ENCODE measurements at places on chromosomes 3 and 15. TPM values are rescaled to one million over a fixed set of nuclear protein-coding genes. Genes with fewer than 3 reads are reported as not detected.

- H3K4me1 ChIP-seq: no peaks in the 10 kb centered on the region
- H3K4me3 ChIP-seq: no peak overlapping the region
- no peaks in the 10 kb centered on the region for H3K36me3 ChIP-seq
- no peak overlapping the region for H3K27ac ChIP-seq
These were observed 208.5 kb upstream of the MRPL3 start for GRCh38 chr3:131711114-131711768.

- H3K4me3 ChIP-seq: no peak overlapping the region
- H3K4me1 ChIP-seq: no peaks in the 10 kb centered on the region
- no peaks in the 10 kb centered on the region for H3K36me3 ChIP-seq
- H3K27ac ChIP-seq: no peak overlapping the region
- no peaks in the 10 kb centered on the region for H3K27me3 ChIP-seq
These were observed 30.6 kb downstream of the CCDC14 start for GRCh38 chr3:123930445-123930844.

DNA sequence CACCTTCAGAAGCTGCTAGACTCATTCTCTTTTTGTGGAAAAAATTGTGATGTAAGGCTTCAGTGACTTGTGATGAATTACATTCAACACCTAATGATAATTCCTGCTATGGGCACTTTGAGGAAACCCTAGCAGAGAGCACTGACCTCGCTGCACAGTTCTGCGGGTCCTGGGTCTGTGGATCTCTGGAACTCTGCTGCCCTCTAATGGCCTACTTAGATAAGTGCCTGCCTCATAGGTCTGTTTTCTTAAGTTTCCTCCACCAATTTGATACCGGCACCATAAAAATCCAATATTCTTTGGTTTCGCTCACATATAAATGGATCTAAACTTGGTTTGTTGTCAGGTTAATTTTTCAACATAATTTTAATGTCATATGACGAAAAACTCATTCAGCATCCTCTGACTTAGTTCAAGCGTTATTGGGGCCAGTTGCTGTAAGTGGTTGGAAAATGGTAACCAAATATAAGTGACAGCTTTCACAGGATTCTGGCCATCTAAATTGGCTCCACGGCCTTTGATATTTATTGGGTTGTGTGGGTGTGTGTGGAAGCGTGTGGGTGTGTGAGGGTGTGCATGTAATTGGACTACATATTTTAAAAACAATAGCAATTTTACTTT is 10.4 kb downstream of the SLITRK3 start:
- no peak overlapping the region for H3K4me3 ChIP-seq
- H3K27me3 ChIP-seq: no peaks in the 10 kb centered on the region
- no peaks in the 10 kb centered on the region for H3K4me1 ChIP-seq
- DNase-seq: no peak
- H3K36me3 ChIP-seq: no peaks in the 10 kb centered on the region
- no peak overlapping the region for H3K27ac ChIP-seq

GRCh38 chr15:56180851-56181250 is 62.8 kb downstream of the RFX7 start:
- no peaks in the 10 kb centered on the region for H3K27me3 ChIP-seq
- no peak overlapping the region for H3K27ac ChIP-seq
- no peak for DNase-seq
- H3K4me1 ChIP-seq: no peaks in the 10 kb centered on the region
- no peaks in the 10 kb centered on the region for H3K36me3 ChIP-seq

- H3K4me3 ChIP-seq: no peak overlapping the region
- H3K36me3 ChIP-seq: no peaks in the 10 kb centered on the region
- H3K4me1 ChIP-seq: peaks cover 17% of the 10 kb centered on the region
- DNase-seq: no peak
- no peaks in the 10 kb centered on the region for H3K27me3 ChIP-seq
These were observed 129.4 kb downstream of the LPP start for GRCh38 chr3:188283347-188283746.

SENP5 gene
- total RNA-seq: 24.6 TPM

COL6A5 gene
- 0.07 TPM for total RNA-seq

DNA sequence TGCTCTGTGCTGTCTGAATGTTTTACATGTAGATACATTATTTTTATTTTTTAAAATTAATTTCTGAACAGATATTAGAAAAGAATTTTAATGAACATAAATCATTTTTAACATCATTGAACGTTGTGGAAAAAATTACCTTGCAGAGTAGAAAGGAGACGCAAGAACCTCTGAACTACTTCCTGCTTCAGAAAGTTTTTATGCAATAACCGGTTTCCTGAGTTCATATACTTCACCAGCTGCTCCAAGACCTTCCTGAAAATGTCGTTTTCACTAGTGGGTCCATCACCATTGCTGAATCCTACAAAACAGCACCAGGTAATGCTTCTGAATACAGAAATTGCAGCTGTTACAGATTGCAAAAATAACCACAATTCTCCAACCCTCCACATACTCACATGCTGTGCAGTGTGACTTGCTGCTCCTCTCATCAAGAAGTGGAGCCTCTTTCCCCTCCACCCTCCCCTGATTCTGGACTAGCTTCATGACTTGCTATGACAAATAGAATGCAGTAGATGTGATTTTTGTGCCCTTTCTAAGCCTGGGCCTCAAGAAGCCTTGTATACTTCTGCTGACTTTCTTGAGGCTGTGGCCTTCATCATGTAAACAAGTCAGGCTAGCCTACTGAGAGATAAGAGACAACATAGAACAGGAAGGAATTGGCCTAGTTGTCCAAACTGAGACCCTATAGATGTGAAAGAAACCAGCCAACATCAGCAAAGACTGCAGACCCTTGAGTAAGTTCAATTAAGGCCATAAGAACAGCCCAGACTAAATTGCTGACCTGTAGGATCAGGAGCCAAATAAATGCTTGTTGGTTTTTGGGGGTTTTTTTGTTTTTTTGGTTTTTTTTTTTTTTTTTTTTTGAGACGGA is 80.4 kb downstream of the TRANK1 start:
- no peak overlapping the region for H3K4me3 ChIP-seq
- peaks cover 1% of the 10 kb centered on the region for H3K4me1 ChIP-seq
- no peak for DNase-seq
- H3K27me3 ChIP-seq: no peaks in the 10 kb centered on the region

DNA sequence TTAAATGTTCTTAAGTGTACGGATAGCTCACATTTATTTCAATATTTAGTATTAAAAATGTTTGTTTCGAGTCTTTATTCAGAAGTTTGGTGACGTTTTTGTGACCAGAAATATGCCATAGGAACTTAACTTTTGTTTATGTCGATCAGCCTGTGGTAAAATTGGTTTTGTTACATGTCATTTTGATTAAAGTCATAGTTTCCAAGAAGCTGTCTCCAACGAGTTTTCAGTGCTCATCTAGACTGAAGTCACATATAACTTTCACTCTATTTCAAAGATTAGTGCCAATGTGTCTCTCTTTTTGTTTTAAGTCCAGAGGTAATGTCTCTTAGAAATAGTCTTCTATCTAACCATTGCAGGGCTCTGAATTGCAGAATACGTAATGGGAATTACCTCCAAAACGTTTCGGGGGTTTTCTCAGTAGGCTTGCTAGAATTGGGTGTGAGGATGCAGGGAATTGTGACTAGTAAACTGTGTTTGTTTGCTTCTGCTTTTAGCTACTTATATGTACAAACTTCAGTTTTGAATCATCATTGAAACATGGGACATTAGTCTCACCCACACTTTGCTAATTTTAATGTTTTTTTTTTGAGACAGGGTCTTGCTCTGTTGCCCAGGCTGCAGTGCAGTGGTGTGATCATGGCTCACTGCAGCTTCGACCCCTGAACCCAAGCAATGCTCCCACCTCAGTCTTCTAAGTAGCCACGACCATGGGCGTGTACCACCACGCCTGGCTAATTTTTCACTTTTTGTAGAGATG is 3.0 kb downstream of the BUB1B start:
- H3K27ac ChIP-seq: no peak overlapping the region
- H3K4me1 ChIP-seq: peaks cover 5% of the 10 kb centered on the region
- H3K36me3 ChIP-seq: no peaks in the 10 kb centered on the region
- no peak for DNase-seq
- no peaks in the 10 kb centered on the region for H3K27me3 ChIP-seq

CACNA1D gene
- total RNA-seq: 7.5 TPM

DNA sequence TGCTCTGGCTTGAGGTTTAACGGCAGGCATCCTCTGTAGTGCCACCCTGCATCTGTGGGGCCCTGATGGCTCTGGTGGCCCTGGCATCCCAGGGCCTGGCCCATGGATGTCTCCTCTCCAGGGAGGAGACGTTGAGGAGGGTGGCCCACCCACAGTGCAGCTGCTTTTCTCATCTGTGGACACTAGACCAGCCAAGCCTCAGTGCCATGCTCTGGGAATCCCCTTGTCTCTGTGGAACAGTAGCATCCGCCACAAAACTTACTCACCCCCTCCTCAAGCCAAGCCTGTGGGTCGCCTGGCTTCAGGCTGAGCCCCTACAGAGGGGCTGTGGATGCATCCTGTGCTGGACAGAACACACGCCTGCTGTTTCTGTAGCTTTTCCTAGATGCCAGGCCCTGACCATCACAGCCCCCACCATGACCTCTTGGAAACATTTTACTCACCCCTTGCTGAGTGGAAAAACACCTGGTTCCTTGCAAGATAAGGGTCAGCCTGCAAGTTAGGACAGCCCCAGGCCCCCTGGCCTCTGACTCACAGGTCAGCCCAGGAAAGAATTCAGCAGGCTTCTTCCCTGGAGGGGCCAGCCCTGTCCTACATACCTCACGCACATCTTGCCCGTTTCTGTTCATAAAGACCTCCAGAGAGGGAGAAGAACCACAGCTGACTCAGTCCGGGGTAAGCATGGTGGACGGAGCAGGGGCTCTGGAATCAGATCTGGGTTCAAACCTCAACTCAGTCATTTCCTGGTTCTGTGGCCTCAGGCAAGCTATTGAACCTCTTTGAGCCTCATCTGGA is 19.0 kb downstream of the PAK6 start:
- H3K27me3 ChIP-seq: no peaks in the 10 kb centered on the region
- DNase-seq: no peak
- no peak overlapping the region for H3K4me3 ChIP-seq

GRCh38 chr3:137222736-137223225 is 265.0 kb downstream of the IL20RB start:
- no peaks in the 10 kb centered on the region for H3K4me1 ChIP-seq
- no peak for DNase-seq
- H3K36me3 ChIP-seq: no peaks in the 10 kb centered on the region
- H3K27me3 ChIP-seq: no peaks in the 10 kb centered on the region
- H3K4me3 ChIP-seq: no peak overlapping the region
- no peak overlapping the region for H3K27ac ChIP-seq

DNA sequence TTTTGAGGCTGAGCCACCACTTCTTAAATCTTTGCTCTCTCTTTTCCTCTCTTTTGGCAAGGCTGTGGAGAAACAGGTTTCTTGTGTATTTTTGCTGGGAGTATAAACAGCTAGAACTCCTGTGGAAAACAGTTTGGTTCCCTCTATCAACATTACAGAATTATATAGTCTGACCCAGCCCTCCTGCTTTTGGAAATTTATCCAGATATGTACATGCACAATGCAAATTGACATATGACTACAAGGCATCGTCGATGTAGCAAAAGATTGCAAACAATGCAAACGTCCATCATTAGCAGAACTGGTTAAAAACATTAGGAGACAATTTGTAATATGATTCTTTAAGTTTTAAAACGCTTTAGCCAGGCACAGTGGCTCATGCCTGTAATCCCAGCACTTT is 12.5 kb upstream of the MYO1E start:
- H3K4me1 ChIP-seq: no peaks in the 10 kb centered on the region
- no peak overlapping the region for H3K4me3 ChIP-seq
- H3K27me3 ChIP-seq: no peaks in the 10 kb centered on the region

DNA sequence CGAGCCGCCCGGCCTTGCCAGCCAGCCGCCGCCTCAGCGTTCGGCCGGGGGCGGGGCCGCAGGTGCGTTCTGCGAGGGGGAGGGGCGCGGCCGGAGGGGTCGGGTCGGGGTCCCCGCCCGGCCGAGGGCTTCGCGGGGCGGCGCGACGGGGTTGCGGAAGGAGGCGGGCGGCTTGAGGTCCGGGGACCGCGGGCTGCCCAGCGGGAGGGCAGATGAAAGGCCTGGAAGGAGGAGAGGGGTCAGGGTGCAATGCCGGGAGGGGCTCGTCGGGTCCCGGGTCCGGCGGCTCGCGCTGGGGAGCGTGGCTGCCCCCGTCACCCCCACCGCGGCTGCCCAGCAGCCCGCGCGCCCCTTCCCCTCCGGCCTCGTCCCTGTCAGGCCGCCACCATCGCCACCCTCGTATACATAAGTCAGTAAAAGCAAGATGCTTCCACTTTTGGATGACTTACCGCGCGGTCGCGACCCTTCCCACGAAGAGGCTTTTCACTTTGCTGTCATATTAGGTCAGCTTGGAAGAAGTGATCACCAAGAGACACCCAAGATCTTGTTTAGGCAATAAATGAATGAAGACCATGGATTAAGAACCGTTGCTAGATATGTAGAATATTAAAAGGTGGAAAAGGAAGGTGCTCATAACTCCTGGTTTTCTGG is 620 bp upstream of the ANP32A start:
- H3K36me3 ChIP-seq: no peaks in the 10 kb centered on the region
- H3K27ac ChIP-seq: peak overlapping the region; percentile 12
- no peaks in the 10 kb centered on the region for H3K27me3 ChIP-seq
- H3K4me3 ChIP-seq: peak overlapping the region; percentile 89
- no peak for DNase-seq

GRCh38 chr3:169090559-169090958 is 573.0 kb downstream of the MECOM start:
- H3K36me3 ChIP-seq: no peaks in the 10 kb centered on the region
- no peak overlapping the region for H3K27ac ChIP-seq
- DNase-seq: no peak
- no peaks in the 10 kb centered on the region for H3K4me1 ChIP-seq
- H3K4me3 ChIP-seq: no peak overlapping the region

DNA sequence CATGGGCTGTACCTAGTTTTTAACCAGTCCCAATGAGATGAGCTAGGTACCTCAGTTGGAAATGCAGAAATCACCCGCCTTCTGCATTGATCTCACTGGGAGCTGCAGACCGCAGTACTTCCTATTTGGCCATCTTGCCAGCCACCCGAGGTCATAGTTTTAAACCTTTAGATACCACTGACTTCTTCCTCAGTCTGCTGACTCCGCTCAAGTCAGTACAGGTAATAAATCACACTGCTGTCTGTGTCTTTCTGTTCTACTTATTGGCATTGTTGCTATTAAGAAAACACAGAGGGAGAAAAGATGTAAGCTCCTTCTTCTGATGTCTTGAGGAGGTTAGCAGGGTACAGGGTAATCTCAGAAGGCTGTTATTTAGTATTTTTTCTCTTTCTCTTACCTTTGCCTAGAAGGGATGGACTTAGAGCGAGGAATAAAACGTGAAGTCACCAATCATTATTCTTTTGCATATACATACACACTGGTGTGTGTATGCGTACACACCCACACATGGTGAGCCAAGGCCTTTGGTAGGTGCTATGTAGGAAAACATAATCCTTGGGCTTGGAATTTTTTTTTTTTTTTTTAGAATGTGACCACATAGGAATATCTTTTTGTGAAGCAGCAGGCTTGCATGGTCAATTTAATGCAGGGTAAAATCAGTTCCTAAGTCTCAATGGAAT is 197.2 kb downstream of the EDEM1 start:
- no peak overlapping the region for H3K4me3 ChIP-seq
- DNase-seq: no peak
- no peak overlapping the region for H3K27ac ChIP-seq
- no peaks in the 10 kb centered on the region for H3K4me1 ChIP-seq
- no peaks in the 10 kb centered on the region for H3K27me3 ChIP-seq
